Muscle of leg (tissue), 16 donors: ENCODE measurements at places on chromosomes 12 and 14. TPM values are rescaled to one million over a fixed set of nuclear protein-coding genes. Genes with fewer than 3 reads are reported as not detected.
A peak's percentile ranks its signal among the peaks of the same experiment; 100 is the strongest.

DNA sequence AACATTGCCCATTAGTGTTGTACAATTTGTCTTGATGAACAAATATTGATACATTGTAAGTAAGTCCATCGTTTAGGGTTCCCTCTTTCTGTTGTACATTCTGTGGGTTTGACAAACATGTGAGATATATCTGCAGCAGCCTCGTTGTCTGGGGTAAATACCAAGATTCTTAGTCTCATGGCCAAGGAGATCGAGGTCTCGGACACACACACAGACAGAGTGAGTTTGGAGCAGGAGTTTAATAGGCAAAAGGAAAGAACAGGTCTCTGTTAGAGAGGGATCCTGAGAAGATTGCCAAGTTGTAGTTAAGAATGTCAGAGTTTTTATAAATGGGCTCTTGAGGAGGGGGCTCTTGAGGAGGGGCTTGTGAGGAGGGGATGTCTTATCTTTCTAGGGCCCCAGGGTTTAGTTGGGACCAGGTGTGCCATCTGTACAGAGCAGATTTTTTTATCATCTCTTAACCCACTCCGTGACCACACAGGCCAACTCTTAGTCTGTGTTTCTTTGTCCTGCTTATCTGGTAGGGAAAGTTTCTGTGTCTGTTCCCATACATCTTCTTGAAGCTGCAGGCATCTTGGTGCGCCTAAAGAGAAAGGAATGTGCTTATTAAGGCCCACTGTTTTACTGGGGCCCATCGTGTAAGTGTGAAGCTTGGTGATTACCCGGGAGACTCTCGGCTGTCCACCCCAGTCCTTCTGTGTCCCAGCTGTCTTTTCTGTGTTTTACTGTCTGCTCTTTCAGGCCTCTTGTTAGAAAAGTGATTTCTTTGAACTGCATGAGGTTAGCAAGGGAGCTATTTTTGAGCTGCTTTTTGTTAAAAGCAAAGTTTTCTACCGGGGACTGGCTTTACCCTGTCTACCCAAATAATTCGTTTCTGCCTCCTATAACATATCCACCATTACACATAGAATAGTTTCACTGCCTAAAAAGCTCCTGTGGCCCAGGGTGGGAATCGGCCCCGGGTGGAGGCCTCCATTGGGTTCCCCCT lies 22.4 kb upstream of the CLEC2D start:
- DNase-seq, result peak; percentile 19

DNA sequence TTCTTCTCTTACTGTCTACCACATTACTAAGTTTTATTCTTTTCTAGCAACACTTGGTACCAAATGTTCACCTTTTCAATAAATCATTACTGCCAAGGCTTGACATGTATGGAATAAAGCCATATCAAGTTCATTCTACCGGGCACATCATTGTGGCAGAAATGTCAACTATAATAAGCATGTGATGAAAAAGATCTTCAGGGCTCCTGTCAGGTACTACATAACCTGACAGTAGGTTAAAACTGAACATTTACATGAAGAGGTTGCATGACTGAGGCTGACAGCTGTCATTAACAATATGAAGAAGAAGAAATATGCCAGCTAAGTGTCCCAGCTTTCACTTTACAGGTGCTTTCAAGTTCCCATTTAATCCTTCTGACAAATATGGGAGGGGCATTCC lies 178.9 kb downstream of the KCNH5 start:
- no peak for DNase-seq

DNA sequence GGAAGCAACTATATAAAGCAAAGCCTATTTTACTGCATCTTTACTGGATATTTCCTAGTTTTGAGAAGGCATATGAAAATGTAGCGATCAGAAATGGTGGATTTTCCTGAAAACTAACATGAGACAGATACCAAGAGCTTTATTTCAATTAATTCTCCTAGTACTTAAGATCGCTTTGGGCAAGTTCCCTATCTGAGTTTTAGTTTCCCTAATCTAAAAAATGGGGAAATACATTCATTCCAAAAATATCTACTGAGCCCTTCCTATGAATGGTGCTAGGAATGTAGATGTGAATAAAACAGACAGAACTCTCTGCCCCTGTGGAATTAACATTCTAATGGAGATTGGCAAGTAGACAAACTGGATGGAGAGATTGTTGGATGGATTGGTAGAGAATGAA lies 8.4 kb downstream of the CATSPERB start:
- no peak for DNase-seq

DNA sequence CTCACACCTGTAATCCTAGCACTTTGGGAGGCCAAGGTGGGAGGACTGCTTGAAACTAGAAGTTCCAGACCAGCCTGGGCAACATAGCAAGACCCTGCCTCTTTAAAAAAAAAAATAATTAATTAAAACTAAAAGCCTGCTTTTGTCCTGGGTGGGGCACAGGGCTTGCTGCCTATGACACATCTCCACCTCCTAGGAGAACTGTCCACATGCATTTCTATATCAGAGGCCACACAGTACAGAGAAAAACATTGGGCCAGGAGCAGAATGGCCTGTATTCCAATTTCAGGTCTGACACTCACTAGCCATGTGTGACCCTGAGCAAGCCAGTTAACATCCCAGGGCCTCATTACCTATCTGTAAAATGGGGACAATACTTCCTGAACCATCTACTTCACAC lies 31.9 kb downstream of the CCDC88C start:
- no peak for DNase-seq

Gene HIGD1C
- total RNA-seq, result 0.44 TPM

DNA sequence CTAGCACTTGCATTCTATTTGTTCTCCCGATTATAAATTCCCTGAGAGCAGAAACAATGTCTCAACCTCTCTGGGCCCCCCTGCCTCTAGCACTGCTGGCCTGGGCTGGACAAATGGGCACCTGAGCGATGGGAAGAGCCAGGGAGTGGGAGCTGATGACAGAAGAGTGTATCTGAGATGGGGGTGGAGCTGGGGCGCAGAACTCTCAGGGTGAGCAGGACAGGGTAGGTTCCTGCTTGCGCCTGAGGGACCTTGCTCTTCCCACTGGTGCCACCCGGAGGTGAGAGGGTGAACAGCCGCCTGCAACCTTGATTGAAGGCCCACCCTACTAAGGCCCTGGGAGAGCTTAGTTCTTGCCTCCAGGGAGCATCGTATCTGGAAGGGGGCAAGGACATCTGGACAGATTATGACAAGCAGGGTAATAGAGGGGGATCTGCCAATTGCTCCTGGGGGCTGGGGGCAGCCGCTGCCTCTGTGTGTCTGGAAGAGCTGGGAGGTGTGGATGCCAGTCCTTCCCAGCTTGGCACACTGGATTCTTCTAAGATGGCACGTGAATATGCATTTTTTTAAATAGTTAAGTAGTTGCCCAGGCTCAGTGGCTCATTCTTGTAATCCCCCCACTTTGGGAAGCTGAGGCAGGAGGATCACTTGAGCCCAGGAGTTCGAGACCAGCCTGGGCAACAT lies 43.0 kb upstream of the TSPAN9 start:
- DNase-seq, result peak; percentile 83

DNA sequence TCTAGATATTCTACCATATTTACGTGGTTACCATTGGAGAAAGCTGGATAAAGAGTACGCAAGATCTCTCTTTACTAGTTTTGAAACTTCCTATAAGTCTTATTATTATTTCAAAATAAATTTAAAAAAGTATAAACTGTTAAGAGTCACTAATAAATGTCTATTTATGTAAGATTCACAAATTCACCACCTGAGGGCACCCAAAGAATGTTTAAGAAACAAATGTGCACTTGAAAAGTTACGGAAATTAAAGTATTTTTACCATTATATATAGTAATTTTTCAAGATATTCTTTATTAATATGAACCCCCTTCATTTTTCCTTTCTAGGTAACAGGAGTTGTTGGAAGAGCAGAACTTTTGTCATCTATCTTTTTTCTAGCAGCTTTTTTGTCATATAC lies 11.9 kb downstream of the TMTC3 start:
- peak; percentile 50 for DNase-seq

GRCh38 chr12:105721051-105721825 lies 390.7 kb downstream of the C12orf75 start:
- peak; percentile 74 for DNase-seq

GRCh38 chr14:64634558-64634957 lies 69.7 kb upstream of the PLEKHG3 start:
- DNase-seq, result no peak

Gene NDRG2
- 99.9 TPM for total RNA-seq

GRCh38 chr14:34964977-34965764 lies 17.6 kb upstream of the SRP54 start:
- no peak for DNase-seq

DNA sequence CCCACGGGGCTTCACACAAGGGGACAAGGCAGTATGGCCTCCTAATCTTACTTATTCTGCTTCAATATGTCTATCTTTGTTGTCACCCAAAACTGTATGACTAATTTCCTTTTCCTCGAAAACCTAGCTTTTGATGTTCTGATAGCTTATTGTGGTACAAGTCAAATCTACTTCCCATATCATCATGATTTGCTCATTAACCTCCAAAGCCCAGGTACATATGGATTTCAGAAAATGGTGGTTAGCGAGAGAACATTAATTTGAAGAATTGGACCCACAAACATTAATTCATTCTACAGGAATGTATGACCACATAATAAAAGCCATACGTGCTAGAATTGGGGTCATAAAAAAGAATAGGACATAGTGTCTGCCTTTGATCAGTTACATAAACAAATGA lies 412.5 kb downstream of the CCDC91 start:
- DNase-seq, result no peak

Gene SMOC1
- 2.1 TPM for total RNA-seq

DNA sequence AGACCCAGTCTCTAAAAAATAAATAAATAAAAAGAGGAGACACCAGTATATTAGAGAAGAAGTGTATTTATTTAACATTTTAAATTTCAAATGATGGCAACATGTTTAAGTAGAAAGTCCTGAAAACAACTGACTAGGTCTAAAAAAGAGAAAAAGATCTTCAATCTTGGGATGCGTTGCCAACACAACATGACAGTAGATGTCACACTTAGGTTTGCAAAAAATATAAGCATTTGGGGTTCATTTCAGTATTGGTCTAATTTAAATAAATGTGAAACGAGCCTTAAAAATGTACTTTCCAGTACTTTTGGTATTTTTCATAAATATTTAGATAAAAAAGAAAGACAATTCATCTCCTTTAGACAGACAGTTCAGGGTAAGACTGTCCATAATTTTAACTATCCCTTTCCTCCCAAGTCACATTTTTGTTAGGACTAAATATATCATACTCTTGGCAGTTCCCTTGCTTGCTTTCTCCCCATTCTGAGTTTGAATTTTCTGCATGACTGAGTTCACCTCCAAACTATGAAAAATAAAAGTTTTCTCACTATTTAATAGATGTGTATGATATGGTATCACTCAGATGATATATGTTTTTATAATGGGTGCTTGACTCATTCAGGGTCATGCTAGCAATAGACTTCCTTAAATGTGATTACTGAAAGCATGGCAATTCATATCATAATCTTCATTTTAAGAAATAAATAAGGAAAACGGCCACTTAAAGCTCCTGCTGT lies 4.3 kb downstream of the C14orf93 start:
- no peak for DNase-seq

DNA sequence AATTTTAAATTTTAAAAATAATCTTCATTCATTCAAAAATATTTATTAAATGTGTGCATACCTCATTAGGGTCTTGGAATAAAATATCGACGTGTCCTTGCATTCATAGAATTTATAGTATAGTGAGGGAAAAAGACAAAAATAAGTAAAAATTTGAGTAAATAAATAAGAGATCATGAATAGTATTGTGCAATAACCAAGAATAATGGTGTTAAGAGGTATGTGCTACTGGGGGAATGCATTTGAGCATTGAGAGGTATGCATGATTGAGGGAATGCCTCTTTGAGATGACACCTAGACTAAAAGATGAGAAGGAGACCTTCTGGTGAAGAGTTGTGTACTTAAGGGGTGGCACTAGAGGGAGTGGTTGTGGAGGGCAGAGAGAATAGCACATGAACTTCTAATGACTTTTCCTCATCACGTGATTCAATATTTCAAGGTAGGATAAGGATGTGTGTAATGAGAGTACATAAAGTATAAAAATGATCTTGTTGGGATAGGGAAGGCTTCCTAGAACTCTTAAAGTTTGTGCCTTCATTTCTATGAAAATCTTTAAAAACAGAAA lies 18.8 kb upstream of the CATSPERB start:
- no peak for DNase-seq

DNA sequence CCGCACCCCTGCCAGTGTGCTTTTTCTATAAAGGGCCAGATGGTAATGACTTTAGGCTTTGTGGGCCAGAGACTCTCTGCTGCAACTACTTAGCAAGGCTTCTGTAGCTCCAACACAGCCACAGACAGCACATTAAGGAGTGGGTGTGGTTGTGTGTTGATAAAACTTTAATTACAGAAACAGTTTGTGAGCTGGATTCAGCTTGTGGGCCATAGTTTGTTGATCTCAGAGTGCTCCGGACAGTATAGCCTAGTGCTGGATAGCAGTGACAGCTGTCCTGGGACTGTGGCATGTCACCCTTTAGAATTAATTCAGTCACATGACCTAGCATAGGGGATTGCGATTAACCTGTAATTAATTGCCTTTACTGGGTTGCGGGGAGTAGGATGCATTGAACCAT lies 109.7 kb downstream of the ZNF664 start:
- no peak for DNase-seq

Gene NID2
- total RNA-seq, result 96.3 TPM

Gene LAG3
- total RNA-seq, result 0.18 TPM

Gene WSB2
- 55.3 TPM for total RNA-seq

DNA sequence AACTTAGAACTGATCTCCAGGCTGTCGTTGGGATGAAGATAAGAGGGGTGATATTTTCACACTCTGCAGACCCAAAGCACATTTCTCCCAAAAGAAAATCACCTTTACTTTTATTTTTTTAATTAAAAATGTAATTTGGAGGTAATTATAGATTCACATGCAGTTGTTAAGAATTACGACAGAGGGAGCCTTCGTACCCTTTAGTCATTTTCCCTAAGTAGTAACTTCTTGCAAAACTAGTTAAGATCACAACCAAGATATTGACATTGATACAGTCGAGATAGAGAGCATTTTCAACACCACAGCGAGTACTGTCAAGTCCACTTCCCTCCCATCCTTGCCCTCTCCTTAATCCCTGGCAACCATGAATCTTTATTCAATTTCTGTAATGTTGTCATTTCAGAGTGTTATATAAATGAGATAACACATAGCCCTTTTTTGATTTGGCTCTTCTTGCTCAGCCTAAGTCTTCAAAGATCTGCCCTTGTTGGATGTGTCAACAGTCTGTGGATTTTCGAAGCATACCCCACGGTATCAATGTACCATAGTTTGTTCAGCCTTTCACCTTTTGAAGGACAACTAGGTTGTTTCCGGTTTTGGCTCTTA lies 39.6 kb downstream of the DNAH10 start:
- no peak for DNase-seq

- no peak for DNase-seq
These were observed 927.1 kb downstream of the VRK1 start for GRCh38 chr14:97724265-97724731.

GRCh38 chr12:129657179-129657578 lies 246.6 kb downstream of the TMEM132D start:
- DNase-seq, result no peak

GRCh38 chr12:53751336-53752191 lies at the start of gene CISTR:
Gene CISTR, minus strand, starts transcription at chr12:53751979.
- DNase-seq, result no peak

Gene CFAP251
- 1.7 TPM for total RNA-seq

Gene BAG5
- 17.8 TPM for total RNA-seq

GRCh38 chr12:132413931-132414588 lies 75.9 kb upstream of the FBRSL1 start:
- DNase-seq, result no peak

- no peak for DNase-seq
These were observed 149.5 kb downstream of the NOVA1 start for GRCh38 chr14:26448181-26448855.
